ENCODE measurements at places on chromosomes 3 and 15. TPM values are rescaled to one million over a fixed set of nuclear protein-coding genes. Genes with fewer than 3 reads are reported as not detected.
A peak's percentile ranks its signal among the peaks of the same experiment; 100 is the strongest.

The GOLGA6B gene
- total RNA-seq: not detected

GRCh38 chr15:35308802-35309201, 223.7 kb upstream of the NANOGP8 start:
- peak; percentile 29 for DNase-seq

- no peak for DNase-seq
Measured at GRCh38 chr3:139555249-139555648, 15.7 kb upstream of the RBP1 start.

- DNase-seq: no peak
Measured at GRCh38 chr3:171023566-171023965, 3.0 kb downstream of the SLC2A2 start.

The P2RY1 gene
- total RNA-seq: 7.9 TPM

GRCh38 chr3:4983739-4984510, 4.7 kb downstream of the BHLHE40 start:
- peak; percentile 55 for DNase-seq

DNA sequence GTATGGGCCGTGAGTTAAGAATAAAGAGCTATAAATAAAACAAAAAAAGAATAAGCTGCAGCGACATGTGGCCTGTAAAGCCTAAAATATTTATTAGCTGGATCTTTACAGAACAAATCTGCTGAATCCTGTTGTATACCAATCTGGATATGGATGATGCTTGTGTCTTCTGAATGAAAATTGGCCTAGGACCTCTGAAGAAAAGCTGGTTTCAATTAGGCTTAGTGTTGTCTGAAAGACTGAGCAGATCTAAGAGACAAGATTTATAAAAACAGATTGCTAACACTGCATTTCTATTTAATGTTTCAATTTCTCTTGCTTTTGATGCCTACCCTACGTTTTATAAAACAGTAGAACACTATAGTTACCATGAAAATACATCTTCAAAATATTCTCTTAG, 57.9 kb downstream of the ST3GAL6 start:
- DNase-seq: no peak

GRCh38 chr15:60044636-60045270, 40.6 kb downstream of the FOXB1 start:
- no peak for DNase-seq

DNA sequence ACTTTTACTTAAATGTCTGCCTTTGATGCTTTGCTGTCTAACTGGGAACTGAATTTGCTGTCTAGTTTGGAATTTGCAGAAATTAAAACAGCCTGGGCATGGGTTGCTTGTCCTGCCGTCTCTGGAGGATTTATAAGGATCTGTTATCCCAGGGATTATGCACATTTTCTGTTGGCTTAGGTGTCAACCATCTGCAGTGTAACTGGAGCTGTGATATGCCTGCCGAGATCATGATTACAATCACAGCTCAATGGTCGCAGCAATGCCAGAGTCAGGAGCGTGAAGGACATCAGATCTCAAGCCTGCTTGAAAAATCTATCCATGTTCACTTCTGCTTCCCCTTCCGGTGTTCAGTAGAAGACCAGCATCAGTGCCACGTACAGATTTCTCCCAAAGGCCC, 41.8 kb upstream of the SETMAR start:
- no peak for DNase-seq

The CCK gene
- total RNA-seq: not detected

DNA sequence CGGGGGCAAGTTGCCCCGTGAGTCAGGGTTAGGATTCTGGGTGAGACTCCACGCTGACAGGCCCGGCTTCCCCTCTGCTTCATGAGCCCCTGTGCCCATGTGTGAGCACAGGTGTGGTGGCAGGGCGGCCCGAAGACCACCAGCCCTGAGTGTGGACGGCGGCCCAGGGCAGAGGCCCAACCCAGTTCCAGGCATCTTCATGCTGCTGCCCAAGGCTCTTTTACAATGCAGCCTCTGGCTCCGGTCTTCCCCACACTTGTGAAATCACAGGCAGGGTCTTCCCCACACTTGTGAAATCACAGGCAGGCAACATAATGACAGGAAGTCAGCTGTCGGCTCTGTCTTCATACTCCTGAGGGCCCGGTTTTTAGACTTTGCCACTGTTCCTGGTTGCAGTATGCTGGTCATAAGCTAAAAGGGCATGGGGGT, 78.8 kb downstream of the AAGAB start:
- DNase-seq: peak; percentile 54

The CYFIP1 gene
- 139 TPM for total RNA-seq

DNA sequence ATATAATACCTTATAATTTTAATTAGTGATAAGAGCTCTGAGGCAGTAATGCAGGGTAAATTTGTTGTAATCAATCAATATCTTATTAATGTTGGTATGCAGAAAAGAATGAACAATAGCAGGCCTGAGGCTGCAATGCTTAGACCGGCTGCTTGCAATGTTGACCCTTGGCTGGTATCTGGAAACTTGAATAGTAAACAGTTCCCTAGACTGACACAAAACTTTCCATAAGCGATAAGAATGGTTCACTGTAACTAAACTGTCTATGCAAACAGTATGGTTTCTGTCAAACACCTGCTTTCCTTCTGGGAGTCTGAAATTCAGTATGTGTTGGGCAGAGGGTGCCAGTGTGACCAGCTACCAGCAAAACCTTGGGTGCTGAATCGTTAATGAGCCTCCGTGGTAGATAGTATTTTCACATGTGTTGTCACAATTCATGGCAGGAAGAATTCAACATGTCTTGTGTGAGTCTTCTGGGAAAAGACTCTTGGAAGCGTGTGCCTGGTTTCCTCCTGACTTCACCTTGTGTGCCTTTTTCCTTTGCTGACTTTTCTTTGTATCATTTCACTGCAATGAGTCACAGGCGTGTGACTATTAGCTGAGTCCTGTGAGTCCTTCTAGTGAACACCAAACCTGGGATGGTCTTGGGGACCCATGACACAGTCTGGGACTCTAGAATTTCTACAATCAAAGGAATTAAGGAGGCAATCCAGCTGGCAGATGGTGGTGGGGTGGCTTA, 30.7 kb upstream of the CLRN1 start:
- DNase-seq: no peak

The SNTN gene
- not detected for total RNA-seq

GRCh38 chr3:69867941-69868505, 128.8 kb downstream of the MITF start:
- DNase-seq: no peak

- DNase-seq: no peak
Measured at GRCh38 chr3:62046326-62046725, 327.0 kb downstream of the FEZF2 start.

The CNTN3 gene
- total RNA-seq: 0.85 TPM

The C3orf49 gene
- not detected for total RNA-seq

GRCh38 chr3:109460961-109461360, 123.6 kb upstream of the DPPA4 start:
- DNase-seq: no peak

DNA sequence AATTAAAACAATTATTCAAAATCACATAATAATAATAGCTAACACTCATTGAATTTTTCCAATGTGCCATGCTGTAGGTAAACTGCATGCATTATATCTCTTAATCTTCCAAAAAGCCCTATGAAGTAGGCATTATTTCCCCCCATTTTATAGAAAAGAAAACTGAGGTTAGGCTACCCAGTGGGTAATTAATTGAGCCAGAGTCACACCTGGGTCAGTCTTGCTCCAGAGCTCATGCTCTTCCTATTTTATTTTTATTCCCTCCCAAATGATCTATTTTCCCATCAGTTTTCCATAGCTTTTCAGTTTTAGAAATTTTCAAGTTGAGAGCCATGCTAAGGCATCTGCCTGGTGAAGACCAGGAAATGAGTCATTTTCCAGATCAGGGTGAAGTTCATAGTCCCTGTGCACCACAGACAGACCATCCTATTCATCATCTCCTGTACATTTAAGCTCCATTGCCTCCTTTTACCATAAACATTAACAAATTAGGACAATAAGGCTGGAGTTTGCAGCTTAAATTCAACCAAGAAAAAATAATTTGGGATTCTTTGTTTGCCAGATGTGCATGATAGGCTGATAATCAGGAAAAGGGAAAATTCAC, 417.3 kb downstream of the OTOL1 start:
- no peak for DNase-seq

The IGF1R gene
- total RNA-seq: 30.0 TPM

GRCh38 chr3:177050501-177051237, 146.6 kb downstream of the TBL1XR1 start:
- DNase-seq: no peak

GRCh38 chr15:51044037-51044727, 50.5 kb downstream of the TNFAIP8L3 start:
- DNase-seq: no peak

DNA sequence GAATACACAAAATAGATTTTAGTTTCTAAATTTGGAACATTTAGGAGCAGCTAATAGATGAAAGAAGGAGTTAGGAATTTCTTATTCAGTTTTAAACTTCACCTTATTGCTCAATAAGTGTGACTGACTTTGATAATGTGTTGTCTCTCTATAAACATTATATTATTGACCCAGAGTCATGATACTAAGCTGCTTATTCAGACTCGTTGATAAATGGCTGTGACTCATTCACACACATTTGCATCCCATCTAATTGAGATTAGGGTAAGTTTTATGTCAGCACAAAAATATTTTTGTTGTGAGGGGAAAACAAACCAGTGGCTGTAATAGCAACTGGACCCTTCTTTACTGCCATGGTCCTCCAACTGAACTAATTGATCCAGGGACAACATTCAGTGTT, 137.6 kb downstream of the GOLIM4 start:
- DNase-seq: no peak

The LRRN1 gene
- not detected for total RNA-seq

The FMN1 gene
- 3.8 TPM for total RNA-seq

GRCh38 chr3:43994657-43995546, 246.8 kb upstream of the TOPAZ1 start:
- no peak for DNase-seq

GRCh38 chr3:63727233-63727632, 74.8 kb downstream of the SNTN start:
- DNase-seq: no peak

DNA sequence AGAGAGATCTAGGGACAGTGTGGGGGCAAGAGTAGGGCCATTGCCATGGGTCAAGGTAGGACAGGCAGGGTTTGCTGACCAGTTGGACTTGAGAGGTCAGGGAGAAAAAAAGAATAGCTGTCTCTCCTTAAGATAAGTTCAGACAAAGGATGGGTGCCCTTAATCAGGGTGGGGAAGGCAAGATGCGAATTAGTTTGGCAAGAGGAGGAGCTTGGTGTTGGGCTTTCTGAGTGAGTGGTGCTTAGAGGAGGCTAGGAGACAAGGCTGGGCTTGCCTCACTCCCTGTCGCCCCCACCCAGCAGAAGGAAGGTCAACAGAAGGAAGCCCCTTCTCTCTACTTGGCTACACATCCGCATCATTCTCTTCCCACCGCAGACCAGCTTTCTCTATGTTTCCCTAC, 53.9 kb upstream of the CTDSPL start:
- no peak for DNase-seq
